Fibroblast of the aortic adventitia (primary cell): ENCODE measurements at places on chromosomes 16 and 17. TPM values are rescaled to one million over a fixed set of nuclear protein-coding genes. Genes with fewer than 3 reads are reported as not detected.

The ITGB3 gene
- total RNA-seq, result 5.8 and 22.0 TPM in 2 replicates

The ARHGDIA gene
- 95.1 and 149 TPM in 2 replicates for total RNA-seq

The KRTAP3-1 gene
- not detected in 2 replicates for total RNA-seq

The HBQ1 gene
- 0.63 TPM in 1 of 2 replicates, not detected in the other for total RNA-seq

The CDH5 gene
- total RNA-seq, result 2.9 and 7.0 TPM in 2 replicates

The SRCIN1 gene
- not detected in 2 replicates for total RNA-seq

The TBC1D3 gene
- not detected in 2 replicates for total RNA-seq

The RGS9 gene
- total RNA-seq, result 2.5 and 3.0 TPM in 2 replicates

The NEUROD2 gene
- not detected in 2 replicates for total RNA-seq

The NPIPB13 gene
- total RNA-seq, result 0.36 and 1.1 TPM in 2 replicates

The COASY gene
- 11.0 and 19.1 TPM in 2 replicates for total RNA-seq

The CEP295NL gene
- 1.5 and 3.3 TPM in 2 replicates for total RNA-seq

The GRAP gene
- under 0.01 TPM in 1 of 2 replicates, not detected in the other for total RNA-seq

The KRT15 gene
- 0.63 TPM in 1 of 2 replicates, not detected in the other for total RNA-seq

The TP53TG3C gene
- total RNA-seq, result not detected in 2 replicates

The TPSB2 gene
- total RNA-seq, result not detected in 2 replicates

The ACACA gene
- 67.4 and 72.7 TPM in 2 replicates for total RNA-seq

The LITAFD gene
- total RNA-seq, result not detected in 2 replicates

The PMFBP1 gene
- total RNA-seq, result 0.09 and 0.33 TPM in 2 replicates

The UMOD gene
- not detected in 2 replicates for total RNA-seq

The EPN3 gene
- not detected in 2 replicates for total RNA-seq

The C17orf78 gene
- total RNA-seq, result not detected in 2 replicates
